ENCODE measurements at places on chromosomes 4 and X.

DNA sequence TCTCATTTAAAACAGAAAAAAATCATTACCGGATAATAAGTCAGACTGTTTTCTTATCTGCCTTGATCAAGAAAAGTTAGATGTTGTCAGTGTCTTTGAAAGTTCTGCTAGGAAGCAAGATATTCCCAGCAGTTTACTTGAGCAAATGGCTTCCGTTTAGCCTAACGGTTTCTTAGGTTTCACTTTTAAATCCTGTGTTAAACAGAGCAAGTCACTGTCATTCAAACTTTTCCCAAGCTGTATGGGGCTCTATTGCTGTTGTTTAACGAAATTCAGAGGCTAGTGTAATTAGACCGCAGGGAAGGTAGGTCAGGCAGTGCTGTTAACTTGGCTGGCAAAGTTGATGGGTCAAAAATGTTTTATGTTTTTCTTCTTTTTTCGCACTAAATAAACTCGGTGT, 80.3 kb upstream of the NEIL3 start:
- DNase-seq: no peak

GRCh38 chr4:4490816-4491215, 51.0 kb downstream of the STX18 start:
- no peak for DNase-seq

- no peak for DNase-seq
Measured at GRCh38 chrX:37922928-37923327, 75.6 kb upstream of the DYNLT3 start.

- no peak for DNase-seq
Measured at GRCh38 chrX:131322651-131323050, 33.5 kb upstream of the IGSF1 start.

GRCh38 chrX:121761845-121762244, 714.4 kb downstream of the GLUD2 start:
- no peak for DNase-seq
